NCI-H82 (cell line): ENCODE measurements at places on chromosomes 1 and 21.

GRCh38 chr1:61518670-61519400 is 206.1 kb downstream of the TM2D1 start:
- no peak for DNase-seq

DNA sequence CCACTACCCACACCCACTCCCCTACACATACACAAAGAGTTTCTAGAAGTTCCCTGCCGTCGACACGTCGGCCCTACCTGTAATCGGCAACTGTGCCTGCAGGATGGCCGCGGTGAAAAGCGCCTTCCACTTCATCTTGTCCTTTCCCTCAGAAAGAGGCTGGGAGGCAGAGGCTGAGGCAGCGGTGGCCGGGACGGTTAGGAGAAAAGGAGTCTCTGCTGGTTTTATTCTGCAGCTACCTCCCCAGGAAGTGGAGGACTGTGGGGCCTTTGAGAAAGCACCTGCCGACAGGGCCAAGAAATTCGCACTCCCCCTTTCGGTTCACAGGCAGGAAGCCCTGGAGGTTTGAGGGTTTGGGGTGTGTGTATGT is at the start of gene CD247:
Gene CD247 (minus strand): TSS at position 199 of the 370 bp plus-strand sequence. CDS start 64 bp downstream, at position 135.
- DNase-seq, result no peak

DNA sequence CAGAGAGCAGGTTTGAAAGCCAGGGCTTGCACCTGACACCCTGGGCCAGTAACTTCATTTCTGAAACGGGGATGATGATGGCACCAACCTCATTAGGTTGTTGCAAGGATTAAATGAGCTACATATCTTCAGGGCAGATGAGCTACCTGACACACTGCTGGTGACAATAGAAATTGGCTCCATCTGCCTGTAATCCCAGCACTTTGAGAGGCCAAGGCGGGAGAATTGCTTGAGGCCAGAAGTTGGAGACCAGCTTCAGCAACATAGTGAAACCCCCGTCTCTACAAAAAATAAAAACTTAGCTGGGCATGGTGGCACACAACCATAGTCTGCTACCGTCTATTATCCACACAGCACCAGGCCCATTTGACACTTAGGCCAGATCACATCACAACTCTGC is 6.3 kb upstream of the TTC39A start:
- no peak for DNase-seq

GRCh38 chr1:18008081-18008480 is 99.5 kb upstream of the IGSF21 start:
- DNase-seq, result no peak

GRCh38 chr1:63321785-63322113 is 618 bp upstream of the FOXD3 start:
- peak; percentile 61 for DNase-seq

DNA sequence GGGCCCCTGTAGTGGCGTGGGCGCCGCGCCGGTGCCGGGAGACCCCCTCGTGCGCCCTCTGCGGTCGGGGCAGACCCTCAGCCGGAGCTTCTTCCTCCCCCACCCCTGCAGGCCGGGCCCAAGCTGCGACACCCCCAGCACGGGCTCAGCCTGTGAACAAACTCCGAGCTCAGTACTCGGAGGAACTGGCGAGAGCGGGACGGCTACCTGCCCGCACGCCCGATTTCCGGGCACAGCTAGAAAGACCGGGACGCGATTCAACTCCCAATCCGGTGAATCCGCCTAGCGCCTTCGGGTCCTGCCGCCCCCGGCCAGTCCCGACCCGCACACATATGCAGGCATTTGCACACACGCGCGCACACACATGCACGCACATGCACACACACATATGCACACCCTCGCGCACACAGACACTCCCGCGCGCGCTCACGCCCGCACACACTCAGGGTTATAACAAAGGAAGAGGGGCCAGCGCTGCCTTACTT is 580 bp upstream of the BLACAT1 start:
- peak; percentile 73 for DNase-seq

DNA sequence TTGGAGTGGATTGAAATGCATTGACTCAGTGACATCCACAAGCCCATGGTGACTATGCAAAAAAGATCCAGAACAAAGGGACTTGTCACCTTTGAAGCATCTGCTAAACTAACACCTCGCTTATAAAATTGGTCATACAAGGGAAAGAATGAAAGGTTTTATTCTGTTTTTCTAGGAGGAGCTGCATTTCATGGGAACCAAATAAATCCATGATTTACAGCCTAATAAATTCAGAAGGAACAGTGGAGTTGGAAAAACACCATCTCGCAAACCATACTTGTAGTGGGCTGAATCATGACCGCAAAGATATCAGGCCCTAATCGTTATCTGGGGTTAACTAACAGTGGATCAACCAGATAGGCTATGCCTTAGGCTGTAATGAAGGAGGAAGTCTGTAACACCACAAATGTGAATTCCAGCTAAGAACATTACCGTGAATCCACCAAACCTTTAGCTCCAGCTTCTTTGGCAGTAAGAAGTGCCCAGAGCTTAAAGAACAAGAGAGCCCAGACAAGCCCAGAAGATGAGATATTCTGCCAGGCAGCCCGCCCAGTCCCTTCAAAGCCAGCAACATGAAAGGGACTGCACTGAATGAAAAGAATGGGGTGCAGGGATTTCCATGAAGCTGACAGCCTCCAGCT is 27.4 kb downstream of the RSPH1 start:
- no peak for DNase-seq

- peak; percentile 42 for DNase-seq
These were observed 208.5 kb downstream of the DNAH14 start for GRCh38 chr1:225137976-225138375.

DNA sequence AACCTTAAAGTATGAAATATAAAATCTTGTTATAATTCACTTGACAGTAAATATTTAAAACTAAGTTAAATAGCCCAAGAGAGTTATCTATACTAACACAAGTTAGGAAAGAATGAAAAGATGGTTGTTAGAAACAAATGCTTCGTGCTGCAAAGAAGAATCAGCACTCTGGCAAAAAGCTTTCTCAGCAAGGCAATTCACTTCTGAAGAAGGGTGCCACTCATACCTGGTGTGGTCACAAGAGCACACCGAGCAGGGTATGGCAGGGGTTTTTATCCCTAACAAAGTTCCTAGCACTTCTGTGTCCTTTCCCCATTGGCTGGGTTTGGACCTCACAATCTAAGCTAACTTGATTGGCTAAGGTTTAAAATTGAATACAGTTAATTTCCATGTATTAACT is 121.0 kb downstream of the MAGI3 start:
- DNase-seq, result no peak

DNA sequence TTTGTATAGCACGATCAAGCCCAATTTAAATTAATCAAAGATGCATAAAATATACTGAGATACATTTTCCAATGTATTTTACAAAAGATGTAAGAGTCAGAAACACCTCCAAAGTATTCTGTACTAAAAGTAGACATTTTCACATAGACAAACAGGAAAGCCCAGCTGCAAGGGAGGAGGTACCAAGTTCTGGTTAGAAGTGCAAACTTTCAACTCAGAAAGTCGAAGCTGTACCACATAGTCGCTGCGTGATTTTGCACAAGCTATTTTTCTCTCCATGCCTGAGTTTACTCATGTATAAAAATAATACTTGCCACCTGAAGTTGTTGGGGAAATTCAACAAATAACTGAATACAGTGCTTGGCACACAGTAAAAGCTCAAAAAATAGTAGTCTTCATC is 5.6 kb upstream of the HNRNPU start:
- DNase-seq, result no peak

GRCh38 chr1:244904119-244904518 is 39.8 kb upstream of the HNRNPU start:
- DNase-seq, result no peak

DNA sequence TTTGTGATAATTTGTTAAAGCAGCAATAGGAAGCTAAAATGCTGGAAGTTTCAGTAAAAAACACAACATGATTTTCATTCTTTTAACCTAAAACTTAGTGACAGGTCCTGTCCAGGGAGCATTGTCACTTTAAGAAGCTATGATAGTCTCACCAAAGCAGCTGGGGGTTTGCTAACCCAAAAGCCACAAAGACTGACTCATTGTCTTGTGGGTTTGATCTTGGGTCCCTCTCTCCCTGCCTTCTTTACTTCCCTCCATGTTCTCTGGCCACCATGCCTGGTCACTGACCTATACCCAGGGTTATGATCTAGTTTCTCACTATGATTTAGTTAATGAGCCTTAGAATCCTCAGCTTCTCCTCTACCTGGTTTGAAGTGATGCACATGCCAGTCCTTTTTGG is 213.5 kb upstream of the PTGFR start:
- peak; percentile 31 for DNase-seq

GRCh38 chr1:67053535-67053784 is 488 bp downstream of the SLC35D1 start:
- DNase-seq, result peak; percentile 75

GRCh38 chr1:17193222-17194132 is 11.5 kb upstream of the PADI1 start:
- no peak for DNase-seq

GRCh38 chr1:78553859-78554258 is 63.1 kb downstream of the PTGFR start:
- DNase-seq, result peak; percentile 51

DNA sequence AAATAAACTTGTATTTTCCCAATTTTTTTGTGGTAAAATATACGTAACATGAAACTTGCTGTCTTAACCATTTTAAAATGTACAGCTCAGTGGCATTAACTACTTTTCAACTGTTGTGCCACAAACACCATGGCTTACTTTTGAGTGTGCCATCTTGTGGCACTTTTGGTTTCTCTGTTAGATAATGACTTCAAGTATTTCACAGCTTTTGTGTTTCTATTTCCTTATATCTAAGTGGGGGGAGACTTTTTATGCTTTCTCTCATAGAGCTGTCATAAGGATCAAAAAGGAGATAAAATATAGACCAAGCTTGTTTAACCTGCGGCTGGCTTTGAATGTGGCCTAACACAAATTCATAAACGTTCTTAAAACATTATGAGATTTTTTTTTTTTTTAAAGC is 44.3 kb downstream of the CDC14A start:
- DNase-seq, result no peak

DNA sequence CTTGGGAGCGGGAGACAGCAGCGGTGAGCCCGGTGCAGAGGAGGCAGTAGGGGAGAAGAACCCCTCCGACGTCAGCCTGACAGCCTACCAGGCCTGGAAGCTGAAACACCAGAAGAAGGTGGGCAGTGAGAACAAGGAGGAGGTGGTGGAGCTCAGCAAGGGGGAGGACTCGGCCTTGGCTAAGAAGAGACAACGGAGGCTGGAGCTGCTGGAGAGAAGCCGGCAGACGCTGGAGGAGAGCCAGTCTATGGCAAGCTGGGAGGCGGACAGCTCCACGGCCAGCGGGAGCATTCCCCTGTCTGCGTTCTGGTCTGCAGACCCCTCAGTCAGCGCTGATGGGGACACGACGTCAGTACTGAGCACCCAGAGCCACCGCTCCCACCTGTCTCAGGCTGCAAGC is 32.9 kb downstream of the STYXL2 start:
- DNase-seq, result no peak

GRCh38 chr1:229105822-229106525 is 164.9 kb upstream of the RAB4A start:
- DNase-seq, result no peak

GRCh38 chr1:185237661-185238060 is 79.4 kb downstream of the IVNS1ABP start:
- no peak for DNase-seq

DNA sequence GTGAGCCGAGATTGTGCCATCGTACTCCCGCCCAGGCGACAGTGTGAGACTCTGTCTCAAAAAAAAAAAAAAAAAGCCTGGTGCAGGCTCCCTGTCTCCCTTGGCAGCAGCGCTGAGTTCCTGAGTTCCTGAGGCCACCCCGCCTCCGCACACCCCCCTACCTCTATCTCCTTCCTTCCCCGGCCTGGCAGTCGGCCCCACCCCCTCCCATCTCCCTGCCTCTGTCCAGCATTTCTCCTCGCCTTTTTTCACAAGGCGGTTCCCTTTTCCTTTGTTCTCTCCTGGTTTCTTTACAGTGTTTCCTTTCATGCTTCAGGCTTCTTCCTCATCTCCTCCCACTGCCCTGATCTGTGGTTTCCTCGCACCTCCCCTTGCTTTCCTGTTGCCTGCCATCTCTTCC is 2.7 kb downstream of the RORC start:
- DNase-seq, result no peak

- DNase-seq, result no peak
These were observed 43.5 kb upstream of the BCL10 start for GRCh38 chr1:85319931-85320330.

GRCh38 chr1:218948446-218948845 is 225.2 kb upstream of the LYPLAL1 start:
- DNase-seq, result no peak

- no peak for DNase-seq
These were observed 85.8 kb downstream of the ADARB1 start for GRCh38 chr21:45160198-45160597.

GRCh38 chr1:238491265-238491664 is 600.5 kb upstream of the ZP4 start:
- DNase-seq, result no peak

DNA sequence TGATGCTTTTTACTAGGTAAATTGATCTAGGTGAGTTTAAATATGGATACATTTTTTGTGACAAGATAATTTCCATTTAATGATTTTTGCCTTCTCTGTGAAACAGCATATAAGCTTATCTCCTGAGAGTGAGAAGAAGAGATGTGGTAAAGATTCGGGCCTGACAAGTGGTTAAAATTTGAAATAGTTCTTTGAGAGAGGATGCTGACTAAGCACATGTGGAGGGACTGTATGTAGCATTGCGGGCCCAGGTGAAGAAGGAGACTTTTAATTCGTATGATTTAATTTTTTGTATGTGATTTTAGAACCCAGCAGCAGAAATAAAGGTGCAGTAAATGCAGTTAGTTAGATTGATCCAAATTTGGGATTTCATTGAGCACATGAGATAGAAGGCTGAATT is 51.9 kb downstream of the RPRD2 start:
- no peak for DNase-seq

- peak; percentile 86 for DNase-seq
These were observed 5.0 kb upstream of the HPCA start for GRCh38 chr1:32881291-32881690.

- DNase-seq, result no peak
These were observed 1.7 kb downstream of the PCNX2 start for GRCh38 chr1:233293556-233294446.

DNA sequence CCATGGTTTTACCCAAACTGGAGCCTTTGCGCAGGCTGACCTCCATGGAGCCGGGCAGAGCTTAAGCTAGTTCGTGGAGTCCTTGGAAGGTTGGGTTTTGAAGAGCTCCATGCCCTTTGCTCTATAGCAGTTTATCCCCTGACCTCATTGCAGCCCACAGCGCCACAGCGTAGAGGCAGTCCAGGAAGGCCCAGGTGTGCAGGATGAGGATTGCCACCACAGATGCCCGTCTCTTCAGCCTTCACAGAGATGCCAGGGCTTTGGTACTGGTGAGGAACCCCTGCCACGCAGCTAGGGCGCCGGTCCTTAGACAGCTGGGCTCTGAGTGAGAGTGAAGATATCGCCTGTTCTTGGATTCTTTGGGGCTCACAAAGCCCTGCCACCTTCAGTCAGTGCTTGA is 138.6 kb downstream of the PEX14 start:
- no peak for DNase-seq
